ENCODE measurements at places on chromosomes 5 and 9. TPM values are rescaled to one million over a fixed set of nuclear protein-coding genes. Genes with fewer than 3 reads are reported as not detected.

DNA sequence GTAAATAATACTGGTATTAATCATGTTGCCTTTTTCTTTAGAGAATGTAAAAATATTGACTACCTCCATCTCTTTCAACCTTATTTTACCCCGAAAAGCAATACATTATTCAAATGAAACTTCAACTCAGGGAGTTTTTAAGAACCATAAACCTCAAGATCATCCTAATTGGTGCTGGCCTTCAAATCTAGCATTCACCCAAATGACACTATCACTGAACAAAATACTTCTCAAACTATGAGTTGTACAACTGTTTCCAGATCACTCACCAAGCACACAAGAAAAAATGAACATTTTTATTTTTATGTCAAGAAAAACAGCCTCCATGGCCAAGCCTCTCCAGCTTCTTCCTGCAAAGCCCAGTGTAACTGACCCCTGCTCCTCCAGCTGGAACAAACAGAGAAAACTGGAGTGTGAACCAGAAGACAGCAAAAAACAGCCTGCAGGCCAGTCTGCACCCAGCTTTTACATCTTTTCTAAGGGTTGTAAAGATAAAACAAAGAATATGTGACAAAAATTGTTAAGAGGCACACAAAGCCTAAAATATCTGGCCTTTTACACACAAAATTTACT is 21.2 kb downstream of the AUH start:
- no peaks in the 10 kb centered on the region for H3K36me3 ChIP-seq
- H3K27ac ChIP-seq = no peak overlapping the region
- no peak overlapping the region for H3K4me3 ChIP-seq
- no peaks in the 10 kb centered on the region for H3K4me1 ChIP-seq

Gene CREB3
- total RNA-seq = 26.5 TPM

DNA sequence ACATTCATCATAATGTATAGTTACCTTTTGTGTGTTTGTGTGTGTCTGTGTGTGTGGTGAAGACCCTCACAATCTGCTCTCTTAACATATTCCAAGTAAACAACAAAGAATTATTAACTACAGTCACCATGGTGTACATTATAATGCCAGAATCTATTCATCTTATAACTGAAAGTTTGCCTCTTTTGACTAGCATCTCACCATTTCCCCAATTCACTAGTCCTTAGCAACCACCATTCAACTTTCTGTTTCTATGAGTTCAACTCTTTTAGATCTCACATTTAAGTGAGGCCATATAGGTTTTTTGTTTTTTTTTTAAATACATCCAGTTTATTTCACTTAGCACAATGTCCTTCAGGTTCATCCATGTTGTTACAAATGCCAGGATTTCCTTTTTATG is 83.6 kb downstream of the SMC2 start:
- no peaks in the 10 kb centered on the region for H3K36me3 ChIP-seq
- no peak overlapping the region for H3K4me3 ChIP-seq
- no peak for DNase-seq
- no peak overlapping the region for H3K27ac ChIP-seq
- no peaks in the 10 kb centered on the region for H3K27me3 ChIP-seq

DNA sequence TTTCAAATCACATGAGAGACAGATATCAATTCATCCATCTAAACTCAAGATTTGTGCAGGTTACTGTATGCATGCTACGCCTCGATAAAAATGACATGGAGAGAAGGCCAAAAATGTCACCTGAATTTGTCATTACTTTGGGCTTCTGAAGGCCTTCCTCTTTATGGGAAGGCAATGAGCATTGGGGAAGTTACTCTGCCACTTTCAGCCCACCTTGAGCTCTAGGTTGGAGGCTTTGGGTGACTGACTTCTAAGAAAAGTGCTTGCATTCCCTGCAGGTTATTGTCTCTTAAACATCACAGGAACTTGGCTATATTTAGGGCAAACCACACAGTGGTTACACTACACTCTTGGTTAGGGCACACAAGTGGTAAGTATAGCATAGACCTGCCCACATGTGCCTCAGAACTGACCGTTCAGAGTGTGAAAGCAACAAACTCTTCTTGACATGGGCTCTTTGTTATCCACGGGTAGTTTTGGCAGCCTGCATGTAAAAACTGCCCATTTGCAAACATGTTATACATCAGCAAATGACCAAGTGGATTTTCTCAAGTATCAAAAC is 169.5 kb downstream of the ZNF608 start:
- H3K27ac ChIP-seq = no peak overlapping the region
- H3K27me3 ChIP-seq = no peaks in the 10 kb centered on the region
- no peak overlapping the region for H3K4me3 ChIP-seq

GRCh38 chr5:78002690-78003089 is 226.6 kb upstream of the TBCA start:
- H3K4me1 ChIP-seq = no peaks in the 10 kb centered on the region
- no peak for DNase-seq
- H3K4me3 ChIP-seq = no peak overlapping the region
- H3K27ac ChIP-seq = no peak overlapping the region

GRCh38 chr9:85543196-85543595 is 198.6 kb downstream of the AGTPBP1 start:
- H3K36me3 ChIP-seq = no peaks in the 10 kb centered on the region
- no peaks in the 10 kb centered on the region for H3K4me1 ChIP-seq
- no peak overlapping the region for H3K27ac ChIP-seq

DNA sequence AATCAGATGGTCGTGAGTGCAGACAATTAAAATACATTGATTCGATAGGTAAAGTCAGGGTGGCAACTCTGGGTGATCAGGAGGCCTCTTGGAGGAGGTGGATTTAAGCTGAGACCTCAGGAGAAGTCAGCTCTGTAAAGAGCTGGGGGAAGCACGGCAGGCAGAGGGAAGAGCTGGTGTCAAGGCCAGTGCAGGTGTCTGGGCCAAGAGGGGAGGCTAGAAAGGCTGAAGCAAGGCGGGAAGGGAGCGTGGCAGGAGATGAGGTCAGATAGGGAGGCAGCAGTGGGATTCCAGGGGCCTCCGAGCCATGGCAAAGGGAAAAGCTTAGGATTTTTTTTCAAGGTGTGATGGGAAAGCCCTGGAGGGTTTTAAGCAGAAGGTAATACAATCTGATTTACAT is 178.7 kb downstream of the FSTL4 start:
- no peaks in the 10 kb centered on the region for H3K36me3 ChIP-seq
- no peaks in the 10 kb centered on the region for H3K27me3 ChIP-seq
- H3K27ac ChIP-seq = no peak overlapping the region
- DNase-seq = no peak
- no peaks in the 10 kb centered on the region for H3K4me1 ChIP-seq
- no peak overlapping the region for H3K4me3 ChIP-seq

- H3K27ac ChIP-seq = no peak overlapping the region
- peaks cover 5% of the 10 kb centered on the region for H3K4me1 ChIP-seq
- DNase-seq = no peak
- no peaks in the 10 kb centered on the region for H3K27me3 ChIP-seq
Measured at GRCh38 chr5:125486634-125487033, 740.2 kb upstream of the ZNF608 start.

DNA sequence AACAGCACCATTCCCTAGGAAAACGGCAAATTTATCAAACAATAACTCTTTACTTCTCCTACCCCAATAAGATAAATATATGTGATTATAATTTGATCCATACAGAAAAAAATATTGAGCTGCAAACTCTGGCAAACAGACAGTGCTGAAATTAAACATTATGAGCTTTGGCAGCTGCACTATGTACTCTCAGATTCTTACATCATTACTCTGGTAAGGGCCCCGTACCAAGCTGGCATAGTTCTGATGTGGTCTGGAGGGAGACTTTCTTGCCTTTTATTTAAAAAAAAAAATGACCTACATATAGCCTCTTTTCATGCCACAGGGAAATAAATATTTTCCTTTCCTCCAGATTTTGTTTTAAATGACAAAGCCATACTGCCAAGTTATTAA is 95.0 kb downstream of the NR6A1 start:
- no peak overlapping the region for H3K27ac ChIP-seq
- no peaks in the 10 kb centered on the region for H3K36me3 ChIP-seq
- no peak for DNase-seq
- H3K4me1 ChIP-seq = no peaks in the 10 kb centered on the region

DNA sequence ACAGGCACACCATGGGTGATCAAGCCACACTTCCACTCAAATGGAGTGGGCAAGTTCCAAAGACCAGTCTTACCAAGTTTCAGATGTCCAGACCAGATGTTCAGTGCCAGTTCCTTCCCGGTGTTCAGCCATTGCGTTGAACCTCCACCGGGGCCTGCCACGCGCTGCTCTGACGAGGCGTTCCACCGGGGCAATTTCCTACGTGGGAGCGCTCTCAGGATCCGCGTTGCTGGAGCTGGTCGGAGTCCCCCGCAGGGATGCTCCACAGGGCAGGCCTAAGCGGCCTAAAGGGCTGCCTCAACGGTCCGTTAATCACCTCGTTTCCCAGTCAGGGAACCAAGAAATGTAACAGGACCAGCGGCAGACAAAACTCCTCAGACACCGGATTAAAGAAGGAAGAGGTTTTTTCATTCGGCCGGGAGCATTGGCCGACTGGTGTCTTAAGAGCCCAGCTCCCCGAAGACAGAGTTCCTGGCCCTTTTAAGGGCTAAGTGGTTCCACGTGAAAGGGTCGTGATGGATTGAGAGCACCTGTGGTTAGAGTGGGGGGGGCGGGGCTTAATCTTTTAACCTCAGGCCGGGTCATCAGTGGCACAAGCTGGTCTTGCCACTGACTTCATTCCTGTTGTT is 35.7 kb upstream of the PPP1R26 start:
- DNase-seq = no peak
- H3K36me3 ChIP-seq = no peaks in the 10 kb centered on the region
- H3K4me3 ChIP-seq = no peak overlapping the region
- no peaks in the 10 kb centered on the region for H3K4me1 ChIP-seq
- no peaks in the 10 kb centered on the region for H3K27me3 ChIP-seq

Gene DOCK8
- total RNA-seq = 2.0 TPM

- H3K27me3 ChIP-seq = no peaks in the 10 kb centered on the region
- no peaks in the 10 kb centered on the region for H3K4me1 ChIP-seq
- no peaks in the 10 kb centered on the region for H3K36me3 ChIP-seq
- H3K27ac ChIP-seq = no peak overlapping the region
Measured at GRCh38 chr5:110842948-110843347, 104.1 kb downstream of the SLC25A46 start.

Gene LIX1
- total RNA-seq = 0.26 TPM

- no peak for DNase-seq
- H3K36me3 ChIP-seq = no peaks in the 10 kb centered on the region
- H3K4me1 ChIP-seq = peaks cover 6% of the 10 kb centered on the region
- no peak overlapping the region for H3K27ac ChIP-seq
- H3K4me3 ChIP-seq = peak overlapping the region; percentile 64
- peaks cover 29% of the 10 kb centered on the region for H3K27me3 ChIP-seq
Measured at GRCh38 chr9:34377404-34377746, 677 bp upstream of the MYORG start.

Gene OR13C4
- total RNA-seq = not detected

Gene F2RL1
- total RNA-seq = 23.5 TPM

GRCh38 chr5:147554261-147554817 is 44.5 kb upstream of the DPYSL3 start:
- H3K4me1 ChIP-seq = peaks cover 13% of the 10 kb centered on the region
- H3K27ac ChIP-seq = no peak overlapping the region
- no peaks in the 10 kb centered on the region for H3K27me3 ChIP-seq
- no peaks in the 10 kb centered on the region for H3K36me3 ChIP-seq

Gene SPATA31A3
- total RNA-seq = not detected

Gene TLX3
- not detected for total RNA-seq

Gene SV2C
- total RNA-seq = 0.24 TPM

Gene TMEM252
- total RNA-seq = not detected

- no peaks in the 10 kb centered on the region for H3K27me3 ChIP-seq
- no peaks in the 10 kb centered on the region for H3K4me1 ChIP-seq
- H3K4me3 ChIP-seq = no peak overlapping the region
- DNase-seq = no peak
- no peaks in the 10 kb centered on the region for H3K36me3 ChIP-seq
Measured at GRCh38 chr5:55241746-55242145, 8.3 kb upstream of the CCNO start.

DNA sequence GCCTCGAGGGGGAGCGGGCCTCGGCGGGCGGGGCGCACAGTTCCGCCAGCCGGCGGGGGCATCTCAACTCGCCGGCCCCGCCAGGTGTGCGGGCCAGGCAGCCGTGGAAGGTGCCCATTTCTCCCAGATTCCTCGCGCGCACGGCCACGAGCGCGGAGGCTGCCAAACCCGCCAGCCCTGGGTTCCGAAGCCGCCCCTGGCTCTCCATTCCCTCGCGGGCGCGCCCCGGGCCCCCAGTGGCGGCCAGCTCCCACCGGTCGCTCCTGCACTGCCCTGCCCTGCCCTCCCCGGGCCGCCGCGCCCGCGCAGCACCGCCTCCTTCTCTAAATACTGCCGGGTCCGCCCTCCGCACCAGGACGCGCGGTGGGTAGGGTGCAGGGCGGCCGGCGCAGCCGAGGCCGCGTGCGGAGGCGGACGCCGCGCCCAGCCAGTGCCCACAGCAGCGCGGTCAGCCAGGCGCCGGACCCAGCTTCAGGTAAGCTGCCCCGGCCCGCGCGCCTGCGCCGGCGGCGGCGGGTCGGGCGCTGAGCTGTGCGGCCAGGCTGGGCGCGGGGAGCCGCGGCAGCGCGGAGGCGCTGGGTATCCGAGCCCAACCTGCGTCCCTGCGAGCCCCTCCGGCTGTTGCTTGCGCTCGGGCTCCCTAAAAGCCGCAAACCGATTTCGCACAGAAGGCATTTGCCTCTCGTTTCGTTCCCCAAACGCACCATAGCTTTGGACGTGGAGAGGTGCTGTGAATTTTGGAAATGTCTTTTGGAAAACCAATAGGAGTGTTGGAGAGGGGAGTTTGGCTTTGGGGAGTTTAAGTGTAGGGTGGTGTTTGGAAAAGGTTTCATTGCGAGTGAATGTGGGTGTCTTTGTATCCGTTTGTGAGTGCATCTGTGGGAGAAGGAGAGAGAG is at the start of gene TMEM171:
Gene TMEM171, plus strand, starts transcription at position 354 of the 897 bp plus-strand sequence. CDS start 2,799 bp downstream, outside the sequence.
- H3K4me3 ChIP-seq = peak within 1 kb of the TSS; percentile 87
- no peaks in the 10 kb centered on the region for H3K36me3 ChIP-seq
- H3K27ac ChIP-seq = no peak within 1 kb of the TSS
- DNase-seq = peak; percentile 76
- H3K27me3 ChIP-seq = peaks cover 36% of the 10 kb centered on the region

Gene MYMK
- not detected for total RNA-seq

DNA sequence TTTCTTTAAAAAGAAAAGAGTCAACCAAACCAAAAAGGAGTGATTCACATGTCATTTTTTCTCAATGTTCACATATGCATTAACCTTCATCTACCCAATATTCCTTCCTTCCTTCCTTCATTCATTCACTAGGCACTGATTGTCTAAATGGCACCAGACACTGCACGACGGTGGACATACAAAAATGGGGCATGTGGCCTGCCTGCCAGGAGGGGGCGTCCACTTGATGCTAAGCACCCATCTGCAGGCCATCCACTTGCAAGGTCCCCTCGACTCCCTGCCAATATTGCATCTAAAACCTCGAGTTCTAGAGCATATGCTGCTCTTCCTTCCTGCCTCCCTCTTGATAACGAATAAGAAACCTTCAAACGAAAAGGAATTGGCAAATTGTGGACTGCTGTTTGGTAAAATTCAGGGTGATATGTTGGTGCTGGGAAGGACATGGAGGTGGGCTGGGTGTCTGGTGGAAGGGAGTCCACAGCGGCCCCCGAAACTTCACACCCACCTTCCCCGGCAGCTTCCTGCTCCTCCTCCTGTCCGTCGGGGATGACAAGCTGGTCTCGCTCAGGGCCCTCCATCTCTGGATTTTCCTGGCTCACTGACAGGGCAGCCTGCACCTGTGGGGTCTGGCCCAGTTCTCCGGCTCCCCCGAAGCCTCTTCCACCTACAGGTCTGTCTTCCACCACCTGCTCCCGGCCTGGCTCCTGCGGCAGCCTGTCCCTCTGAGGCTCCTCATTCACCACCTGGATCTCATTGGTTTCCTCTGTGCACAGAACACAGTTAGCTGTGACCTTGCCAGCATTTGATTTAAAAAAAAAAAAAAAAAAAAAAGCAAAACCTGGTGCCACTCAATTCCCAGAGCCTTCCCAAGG is 64.3 kb downstream of the GOLM1 start:
- no peak overlapping the region for H3K27ac ChIP-seq

Measured in H1 (cell line).